Renal cortex interstitium (tissue), 15 donors: ENCODE measurements at places on chromosomes 2 and 18. TPM values are rescaled to one million over a fixed set of nuclear protein-coding genes. Genes with fewer than 3 reads are reported as not detected.

DNA sequence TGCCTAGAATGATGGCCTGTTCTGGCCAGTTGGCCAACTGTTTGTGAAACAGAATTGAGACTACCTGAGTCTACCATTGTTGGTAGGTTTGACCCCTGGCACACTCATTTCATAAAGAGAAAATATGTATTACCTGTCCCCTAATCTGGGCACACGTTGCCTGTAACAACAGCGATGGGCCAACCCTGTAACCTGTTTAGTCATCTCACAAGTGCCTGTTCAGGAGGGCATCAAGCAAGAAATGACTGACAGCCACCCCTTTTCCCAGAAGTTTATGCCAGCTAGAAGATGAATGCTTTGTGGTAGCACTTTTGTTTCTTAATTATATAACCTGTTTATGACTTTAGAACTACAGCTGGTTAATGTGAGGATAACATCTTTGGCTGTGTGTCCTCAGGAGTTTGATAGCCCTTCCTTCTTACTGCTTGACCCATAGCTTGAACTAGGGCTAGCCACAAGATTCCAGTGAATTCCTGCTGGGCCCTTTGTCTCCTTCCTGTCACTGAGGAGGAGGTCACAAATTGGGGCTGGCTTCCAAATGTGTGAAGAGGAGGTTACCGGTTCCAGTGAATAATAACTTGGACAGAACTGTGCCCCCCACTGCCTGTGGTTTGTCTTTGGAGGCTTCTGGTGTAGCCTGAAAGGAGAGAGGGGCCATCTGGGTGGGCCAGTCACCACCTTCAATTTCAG lies 273.9 kb upstream of the EPAS1 start:
- no peak for DNase-seq

DNA sequence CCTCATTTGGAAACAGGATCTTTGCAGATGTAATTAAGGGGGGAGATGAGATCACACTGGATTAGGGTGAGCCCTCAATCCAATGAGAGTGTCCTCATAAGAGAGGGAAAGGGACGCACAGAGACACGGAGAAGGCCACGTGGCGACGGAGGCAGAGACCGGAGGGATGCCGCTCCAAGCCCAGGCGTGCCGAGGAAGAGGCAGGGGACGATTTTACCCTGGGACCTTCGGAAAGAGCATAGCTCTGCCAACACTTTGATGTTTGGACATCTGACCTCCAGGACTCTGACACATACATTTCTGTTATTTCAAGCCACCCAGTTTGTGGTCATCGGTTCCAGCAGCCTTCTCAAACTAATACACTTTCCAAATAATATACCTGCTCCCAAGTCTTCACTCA lies 84.4 kb upstream of the ZCCHC2 start:
- DNase-seq = no peak

DNA sequence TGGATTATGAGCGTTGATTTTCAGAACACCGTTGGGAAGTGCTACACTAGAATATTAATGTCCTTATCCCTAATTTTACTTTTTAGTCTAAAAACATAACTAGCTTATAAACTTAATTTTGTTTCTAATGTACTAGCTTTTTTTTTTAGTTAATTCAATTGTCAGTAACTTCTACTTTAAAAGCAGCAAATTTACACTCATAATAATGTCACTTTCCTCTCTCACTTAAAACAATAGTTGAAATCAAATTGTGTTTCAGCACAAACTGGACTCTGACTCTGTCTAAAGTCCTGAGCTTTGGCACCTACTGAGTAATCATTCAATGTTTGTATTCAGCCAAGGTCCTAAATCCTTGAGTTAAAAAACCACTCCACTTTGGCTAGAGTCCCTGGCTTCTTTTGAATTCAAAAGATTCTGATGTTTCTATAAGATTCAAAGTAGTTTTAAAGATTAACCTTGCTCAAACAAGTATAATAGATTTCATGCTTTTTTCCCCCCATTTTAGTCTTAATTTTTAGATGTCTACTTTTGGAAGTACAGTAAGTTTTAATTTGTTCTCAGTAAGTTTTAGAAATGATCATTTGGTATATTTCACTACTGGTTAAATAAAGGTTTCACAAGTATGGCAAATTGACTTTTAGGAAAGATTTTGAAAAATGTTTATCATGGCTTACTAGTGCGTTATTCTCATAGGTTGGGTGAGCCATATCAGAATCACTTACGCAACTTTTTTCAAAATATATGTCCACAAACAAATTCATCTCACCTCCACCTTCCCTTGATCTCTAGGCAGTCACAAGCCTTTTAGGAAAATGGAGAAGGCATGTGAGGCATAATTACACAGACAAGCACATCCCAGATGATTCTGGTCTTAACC lies 23.4 kb downstream of the CCNYL1 start:
- DNase-seq = no peak

GRCh38 chr2:234569776-234570430 lies 73.0 kb upstream of the ARL4C start:
- DNase-seq = no peak

DNA sequence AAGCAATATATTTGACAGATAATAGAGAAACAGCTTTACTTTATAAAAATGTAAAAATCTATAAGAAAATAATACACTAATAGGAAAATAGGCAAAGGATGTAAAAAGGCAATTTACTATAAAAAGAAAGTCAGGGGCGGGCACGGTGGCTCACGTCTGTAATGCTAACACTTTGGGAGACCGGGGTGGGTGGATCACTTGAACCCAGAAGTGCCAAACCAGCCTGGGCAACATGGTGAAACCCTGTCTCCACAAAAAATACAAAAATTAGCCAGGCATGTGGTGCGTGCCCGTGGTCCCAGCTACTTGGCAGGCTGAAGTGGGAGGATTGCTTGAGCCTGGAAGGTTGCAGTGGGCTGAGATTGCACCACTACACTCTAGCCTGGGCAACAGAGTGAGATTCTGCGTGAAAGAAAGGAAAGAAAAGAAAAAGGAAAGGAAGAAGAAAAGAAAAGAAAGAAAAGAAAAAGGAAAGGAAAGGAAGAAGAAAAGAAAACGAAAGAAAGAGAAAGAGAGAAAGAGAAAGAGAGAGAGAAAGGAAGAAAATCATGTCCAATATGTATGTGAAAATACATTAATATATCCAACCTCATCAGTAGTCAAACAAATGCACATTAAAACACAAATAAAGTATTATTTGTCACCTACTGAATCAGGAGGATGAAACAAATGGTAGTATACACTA lies 65.1 kb downstream of the ADD2 start:
- no peak for DNase-seq

DNA sequence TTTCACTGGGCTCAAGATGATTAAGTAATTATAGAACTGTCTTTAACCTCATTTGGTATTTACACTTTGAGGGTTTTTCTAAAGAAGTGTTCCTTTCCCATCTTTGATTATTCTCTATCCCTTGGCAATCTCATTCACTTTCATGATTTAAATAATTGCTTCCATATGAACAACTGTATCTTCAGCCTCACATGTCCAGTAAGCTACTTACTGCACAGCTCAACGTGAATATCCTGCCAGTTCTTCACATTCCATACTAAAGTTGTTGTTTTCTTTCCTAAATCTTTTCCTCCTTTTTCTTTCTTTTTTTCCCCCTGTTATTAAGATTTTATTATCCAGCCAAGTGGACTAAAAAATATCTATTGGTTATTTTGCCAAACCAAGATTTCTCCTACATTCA lies 37.7 kb downstream of the ZC3H15 start:
- no peak for DNase-seq

DNA sequence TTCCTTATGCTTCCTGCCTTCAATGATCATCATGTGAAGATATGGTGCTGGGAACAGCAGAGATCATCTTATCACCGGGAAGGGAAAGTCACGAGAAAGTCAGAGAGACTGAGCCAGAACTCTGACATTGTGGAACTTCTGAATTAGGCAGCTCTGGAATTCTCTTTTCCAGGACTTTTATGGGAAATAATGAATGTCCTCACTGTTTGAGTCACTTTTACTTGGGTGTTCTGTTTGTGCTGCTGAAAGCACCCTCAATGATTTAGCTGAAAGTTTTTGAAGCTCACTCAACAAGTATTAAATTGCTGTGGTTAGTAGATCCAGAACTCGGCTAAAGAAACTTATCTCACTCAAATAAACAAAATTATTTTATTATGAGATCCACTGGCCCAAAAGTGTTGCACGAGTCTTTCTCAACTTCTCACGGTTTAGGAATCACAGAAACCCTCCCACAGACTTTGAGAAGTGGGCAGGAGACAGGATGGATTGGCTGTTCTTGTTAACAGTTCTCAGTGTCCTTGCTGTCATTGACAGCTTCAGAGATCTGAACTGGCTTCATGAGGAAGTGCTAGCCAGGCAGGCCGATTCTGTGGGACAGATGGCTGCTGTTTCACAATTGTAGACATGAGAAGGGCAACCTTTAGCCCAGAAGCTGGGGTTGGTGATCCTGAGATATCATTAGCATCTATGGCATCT lies 26.4 kb upstream of the ATRAID start:
- no peak for DNase-seq

GRCh38 chr18:1361936-1362335 lies 457.3 kb downstream of the ADCYAP1 start:
- DNase-seq = no peak

- peak; percentile 28 for DNase-seq
Observed at GRCh38 chr2:45612285-45612684, 1.2 kb upstream of the SRBD1 start.

DNA sequence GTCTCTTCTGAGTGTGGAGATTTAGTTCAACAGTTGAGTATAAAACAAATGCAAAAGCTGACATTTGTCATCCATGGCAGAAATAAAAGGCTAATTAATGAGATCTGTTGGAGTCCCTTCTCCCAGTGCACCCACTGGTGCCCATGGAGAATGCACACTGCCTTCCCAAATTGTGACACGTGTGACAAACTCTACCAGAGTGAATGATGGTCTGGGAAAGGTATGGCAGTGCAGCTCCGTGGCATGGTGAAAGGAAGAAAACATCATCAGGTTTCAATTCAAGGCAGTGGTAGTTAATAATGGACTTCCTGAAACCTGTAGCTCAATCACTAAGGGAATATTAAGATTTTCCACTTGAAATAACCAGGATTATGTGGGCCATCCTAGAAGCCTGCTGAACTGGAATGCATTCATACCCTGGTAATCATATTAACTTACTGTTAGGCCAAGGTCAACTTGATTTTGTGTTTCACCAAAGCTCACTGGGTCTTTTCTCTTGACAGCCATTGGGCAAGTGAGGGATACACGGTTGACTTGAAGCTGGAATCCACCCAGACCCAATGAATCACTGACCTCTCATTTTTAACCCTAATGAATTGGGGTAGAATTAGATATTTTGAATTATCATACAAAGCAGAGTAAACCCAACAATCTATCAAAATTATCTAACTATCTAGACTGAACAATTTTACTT lies 167.6 kb downstream of the AFF3 start:
- DNase-seq = no peak

- no peak for DNase-seq
Observed at GRCh38 chr2:204258890-204259289, 286.4 kb upstream of the PARD3B start.

GRCh38 chr2:72515696-72516095 lies 310.1 kb downstream of the EXOC6B start:
- no peak for DNase-seq

GRCh38 chr2:162030363-162031190 lies 43.4 kb downstream of the DPP4 start:
- DNase-seq = no peak

GRCh38 chr2:113131352-113132185 lies 4.2 kb downstream of the IL1RN start:
- DNase-seq = no peak

DNA sequence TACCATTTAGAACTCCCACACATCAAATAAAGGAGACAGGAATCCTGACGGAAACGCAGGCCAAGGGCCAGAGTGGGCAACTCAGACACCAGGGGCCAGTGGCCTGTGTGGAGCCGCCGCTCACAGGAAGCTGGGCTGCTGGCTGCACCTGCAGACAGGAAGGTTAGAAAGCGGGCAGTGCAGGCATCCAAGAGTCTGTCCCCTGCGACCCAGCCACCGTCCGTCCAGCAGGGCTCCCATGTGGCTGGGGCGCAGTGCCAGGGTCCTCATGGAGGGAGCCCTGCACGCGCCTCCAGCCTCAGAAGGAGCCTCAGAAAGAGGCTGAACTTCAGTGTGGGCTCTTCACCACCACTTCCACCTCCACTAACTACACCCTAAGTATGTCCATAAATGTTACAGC lies 2.5 kb upstream of the ANO7 start:
- DNase-seq = no peak

DNA sequence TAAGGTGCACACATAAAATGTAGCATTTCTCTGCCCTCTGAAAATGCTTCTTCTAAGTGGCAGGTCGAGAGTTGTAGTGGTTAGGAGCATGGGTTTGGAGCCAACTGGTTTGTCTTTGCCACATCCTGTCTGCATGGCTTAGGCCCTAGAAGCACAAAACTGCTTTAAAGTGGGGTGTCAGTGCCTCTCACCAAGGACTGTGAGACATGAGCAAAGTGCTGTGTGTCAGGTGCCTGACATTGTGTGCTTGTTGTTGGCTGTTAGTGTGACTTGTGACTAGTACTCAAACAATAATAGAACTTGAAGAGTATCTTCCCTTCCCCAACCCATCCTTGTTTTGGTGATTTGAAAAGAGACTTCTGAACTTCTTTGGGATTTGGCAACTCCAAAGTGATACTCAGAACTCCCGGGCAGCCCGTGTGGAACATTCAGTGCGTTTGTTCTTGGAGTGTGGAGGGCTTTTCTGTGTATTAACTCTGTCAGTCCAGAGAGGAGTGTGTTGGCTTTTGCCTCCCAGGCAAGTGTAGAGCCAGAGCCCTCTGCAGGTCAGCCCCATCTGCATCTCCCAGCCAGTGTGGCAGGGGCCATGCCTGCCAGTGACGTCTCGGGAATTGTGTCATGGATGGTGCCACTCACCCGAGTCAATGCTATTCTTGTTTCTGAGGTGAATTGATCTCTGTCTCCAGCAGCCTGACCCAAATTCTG lies 5.0 kb downstream of the MGAT5 start:
- DNase-seq = no peak

GRCh38 chr18:57294547-57294946 lies 57.8 kb upstream of the ST8SIA3 start:
- no peak for DNase-seq

GRCh38 chr18:57859314-57859713 lies 56.2 kb upstream of the ATP8B1 start:
- DNase-seq = no peak

DNA sequence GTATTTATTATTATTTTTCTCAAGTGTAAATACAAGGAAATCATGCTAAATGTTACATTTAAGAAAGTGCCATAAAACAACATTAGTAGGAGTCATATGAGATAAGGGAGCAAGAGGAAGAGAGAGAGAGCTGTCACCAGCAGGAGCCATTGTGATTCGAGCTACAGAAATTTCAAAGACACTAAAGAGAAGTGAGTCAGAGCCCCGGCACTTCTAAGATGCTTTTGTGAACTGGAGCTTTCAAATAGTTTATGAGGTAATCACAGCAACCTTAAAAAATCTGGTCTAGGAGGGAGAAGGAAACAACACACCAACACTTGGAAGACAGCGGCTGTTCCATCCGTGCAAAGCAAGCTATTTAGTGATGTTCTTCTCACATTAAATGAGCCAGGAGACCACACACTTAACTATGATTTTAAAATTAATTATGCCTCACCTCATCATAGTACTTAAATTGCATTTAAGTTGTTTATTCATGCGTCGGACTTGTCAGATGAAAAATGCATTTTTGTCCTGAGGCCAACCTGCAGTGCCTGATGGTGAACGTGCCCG lies 382.7 kb upstream of the SALL3 start:
- DNase-seq = no peak

The DCC gene
- 7.4 TPM for polyA plus RNA-seq

The NT5C1B gene
- polyA plus RNA-seq = 1.2 TPM

The EHD3 gene
- 37.8 TPM for polyA plus RNA-seq

The LAMA1 gene
- polyA plus RNA-seq = 77.7 TPM

The LINC00305 gene
- polyA plus RNA-seq = 3.3 TPM

The HOXD4 gene
- 56.1 TPM for polyA plus RNA-seq

The PLB1 gene
- 1.4 TPM for polyA plus RNA-seq
